Thoracic aorta (tissue), 2 donors: ENCODE measurements at places on chromosomes 12 and 14. TPM values are rescaled to one million over a fixed set of nuclear protein-coding genes. Genes with fewer than 3 reads are reported as not detected.

Gene ABCC9
- total RNA-seq: 42.6 TPM

Gene ARMH4
- 10.0 TPM for total RNA-seq

Gene PLEKHG7
- not detected for total RNA-seq

Gene MIP
- total RNA-seq: not detected

Gene DPF3
- total RNA-seq: 8.9 TPM

Gene PRB2
- not detected for total RNA-seq

- DNase-seq: no peak
Observed at GRCh38 chr14:70118064-70118463, 70.7 kb downstream of the SLC8A3 start.

- no peak for DNase-seq
Observed at GRCh38 chr12:10928746-10929286, at the start of gene PRH2. Gene PRH2 (plus strand): TSS chr12:10929236. CDS start chr12:10929274, 38 bp downstream.

DNA sequence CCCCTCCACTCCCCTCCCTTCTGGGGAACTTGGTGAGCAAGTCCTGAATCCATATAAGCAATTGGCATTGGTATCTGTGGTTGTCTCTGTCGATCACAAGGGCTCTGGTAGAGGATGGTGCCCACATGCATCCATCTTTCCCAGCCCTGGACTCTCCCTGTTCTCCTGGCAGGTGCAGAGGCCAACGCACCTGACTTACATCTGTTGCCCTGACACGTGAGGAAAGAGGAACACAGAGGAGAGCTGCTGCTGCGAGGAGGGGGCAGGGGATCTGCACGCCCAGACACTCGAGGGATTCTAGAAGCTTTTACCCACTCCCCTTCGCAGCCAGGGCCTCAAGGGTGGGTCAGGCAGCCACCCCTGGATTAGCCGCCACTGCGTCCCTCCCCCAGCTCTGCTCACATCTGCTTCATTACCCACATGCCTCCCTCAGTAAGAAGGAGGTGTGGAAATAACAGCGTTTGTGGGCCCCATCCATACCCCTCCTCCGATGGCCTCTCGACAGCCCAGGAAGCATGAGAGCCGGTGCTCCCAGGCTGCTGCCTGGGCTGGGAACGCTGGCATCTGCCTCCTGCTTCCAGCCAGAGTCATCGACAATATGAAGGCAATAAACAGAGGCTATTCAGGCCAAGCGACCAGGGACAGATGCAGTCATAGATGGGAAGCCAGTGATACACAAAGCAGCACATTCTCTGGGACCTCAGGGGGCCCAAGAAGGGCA lies 56.5 kb downstream of the KDM2B start:
- DNase-seq: no peak

- no peak for DNase-seq
Observed at GRCh38 chr12:76263696-76264095, 84.5 kb downstream of the BBS10 start.

DNA sequence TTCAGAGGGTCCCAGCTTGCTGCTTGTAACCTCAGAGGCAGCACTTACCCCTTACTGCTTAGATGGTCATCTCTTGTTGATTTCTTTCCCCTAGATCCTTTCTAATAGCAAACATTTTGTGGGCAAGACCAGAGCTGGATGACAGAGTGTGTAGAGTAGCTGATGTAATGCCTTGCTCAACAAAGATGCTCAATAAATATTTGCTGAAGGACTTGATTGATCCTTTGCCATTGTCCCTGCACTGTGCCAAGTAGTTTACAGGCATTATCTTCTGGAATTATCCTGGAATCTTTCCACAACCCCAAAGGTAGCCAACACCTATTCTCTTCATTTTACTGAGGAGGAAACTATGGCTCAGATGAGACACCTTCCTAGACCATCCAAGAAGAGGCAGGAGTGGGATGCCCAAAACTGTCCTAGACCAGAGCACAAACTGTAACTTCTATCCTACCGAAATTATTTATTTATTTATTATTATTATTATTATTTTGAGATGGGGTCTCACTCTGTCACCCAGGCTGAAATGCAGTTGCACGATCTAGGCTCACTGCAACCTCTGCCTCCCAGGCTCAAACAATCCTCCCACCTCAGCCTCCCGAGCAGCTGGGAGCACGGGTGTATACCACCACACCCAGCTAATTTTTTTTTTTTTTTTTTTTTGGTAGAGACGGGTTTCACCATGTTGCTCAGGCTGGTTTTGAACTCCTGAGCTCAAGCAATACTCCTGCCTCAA lies 1.4 kb downstream of the MMAB start:
- DNase-seq: no peak

- DNase-seq: no peak
Observed at GRCh38 chr12:111443586-111443985, 37.9 kb downstream of the SH2B3 start.

- no peak for DNase-seq
Observed at GRCh38 chr12:52014567-52015530, 8.1 kb downstream of the TAMALIN start.

- DNase-seq: no peak
Observed at GRCh38 chr14:74737753-74738325, 24.9 kb downstream of the FCF1 start.

GRCh38 chr12:53985692-53985993 lies 697 bp downstream of the HOXC10 start:
- DNase-seq: no peak

- DNase-seq: no peak
Observed at GRCh38 chr12:77834618-77835017, 3.9 kb downstream of the NAV3 start.

DNA sequence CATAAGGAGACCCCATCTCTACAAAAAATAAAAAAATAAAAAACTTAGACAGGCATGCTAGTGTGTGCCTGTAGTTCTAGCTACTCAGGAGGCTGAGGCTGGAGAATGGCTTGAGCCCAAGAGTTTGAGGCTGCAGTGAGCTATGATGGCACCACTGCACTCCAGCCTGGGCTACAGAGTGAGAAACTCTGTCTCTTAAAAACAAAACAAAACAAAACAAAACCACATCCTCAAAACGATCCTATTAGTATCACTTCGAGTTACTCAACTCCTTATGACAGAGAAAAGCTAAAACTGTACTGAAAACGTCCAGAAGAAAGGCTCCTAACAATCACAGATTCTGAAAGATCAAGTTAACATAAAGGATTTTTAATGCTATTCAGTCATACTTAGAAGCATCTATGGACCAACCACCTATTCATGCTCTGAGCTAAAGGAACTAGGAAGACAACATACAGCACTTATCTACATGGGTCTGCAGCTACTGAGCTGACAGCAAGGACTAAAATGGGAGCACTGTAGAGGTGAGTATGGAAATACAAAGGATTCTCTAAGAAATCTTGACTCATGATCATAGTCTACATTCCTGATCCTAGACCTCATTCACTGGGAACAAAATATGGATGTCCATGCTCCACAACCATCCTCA lies 75.3 kb upstream of the DUSP6 start:
- DNase-seq: no peak
